ENCODE measurements at places on chromosomes 2 and 18.

DNA sequence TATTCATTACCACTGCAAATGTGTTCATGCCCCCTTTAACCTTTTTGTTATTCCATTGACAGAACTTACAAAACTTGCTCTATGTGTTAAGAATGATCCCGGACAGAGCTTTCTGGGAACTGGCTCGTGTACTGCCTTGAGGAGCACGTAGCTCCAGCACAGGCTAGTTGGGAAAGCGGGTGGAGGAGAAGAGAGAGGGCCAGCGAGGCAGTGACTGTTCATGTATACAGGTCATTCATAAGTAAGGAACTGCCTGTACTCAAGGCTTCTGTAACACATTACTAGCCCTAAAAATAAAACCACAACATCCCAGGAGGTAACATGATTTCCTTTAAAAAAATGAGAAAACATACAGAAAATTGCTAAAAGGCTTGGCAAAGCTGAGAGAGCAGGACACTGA is 109.0 kb downstream of the STK39 start:
- no peak for DNase-seq

GRCh38 chr2:58283931-58284330 is 42.8 kb upstream of the FANCL start:
- DNase-seq, result no peak

DNA sequence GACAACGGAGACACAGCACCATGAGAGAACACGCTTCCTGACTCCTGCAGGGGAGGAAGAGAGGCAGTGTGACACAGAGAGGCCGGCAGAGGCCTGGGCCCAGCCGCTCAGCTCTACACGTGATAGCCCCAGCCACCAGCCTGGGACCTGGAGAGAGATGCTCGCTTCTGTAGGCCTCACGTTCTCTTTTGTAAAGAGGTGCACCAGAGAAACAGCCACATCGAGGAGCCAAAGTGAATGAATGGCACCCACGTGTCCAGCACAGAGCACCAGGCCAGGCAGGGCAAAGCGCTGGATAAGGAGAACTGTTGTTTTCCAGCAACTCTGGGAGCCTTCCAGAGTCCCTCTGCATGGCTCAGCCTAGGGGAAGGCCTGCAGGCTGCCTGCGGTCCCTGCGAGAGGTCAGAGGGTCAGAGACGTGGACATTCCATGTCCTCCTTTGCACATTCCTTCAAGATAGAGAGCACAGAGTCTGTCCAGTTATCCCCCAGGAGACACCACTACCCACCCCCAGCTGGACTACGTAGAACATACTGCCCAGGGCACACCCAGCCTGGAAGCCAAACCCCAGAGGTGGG is 14.2 kb downstream of the LIMS2 start:
- no peak for DNase-seq

- DNase-seq, result no peak
These were observed 332.6 kb downstream of the SOX11 start for GRCh38 chr2:6024784-6025183.

DNA sequence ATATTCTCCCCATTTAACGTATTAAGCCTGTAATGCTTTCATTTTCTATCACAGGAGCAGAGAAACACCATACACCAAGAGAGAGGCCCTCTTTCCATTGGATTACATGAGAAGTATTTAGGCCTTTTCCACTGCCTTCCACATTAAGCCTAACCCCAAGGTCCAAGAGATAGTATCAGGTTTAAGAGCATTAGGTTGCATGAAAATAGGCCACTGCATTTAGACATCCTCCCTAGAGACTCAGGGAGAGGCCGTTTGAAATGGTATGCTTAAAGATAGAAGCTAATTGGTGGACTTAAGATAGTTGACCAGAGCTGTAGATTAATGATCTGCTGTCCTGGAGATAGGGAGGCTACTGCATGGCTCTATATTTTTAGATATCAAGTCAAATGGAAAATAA is 128.5 kb upstream of the PTPRM start:
- no peak for DNase-seq

GRCh38 chr18:23640052-23640451 is 22.7 kb downstream of the ANKRD29 start:
- no peak for DNase-seq

DNA sequence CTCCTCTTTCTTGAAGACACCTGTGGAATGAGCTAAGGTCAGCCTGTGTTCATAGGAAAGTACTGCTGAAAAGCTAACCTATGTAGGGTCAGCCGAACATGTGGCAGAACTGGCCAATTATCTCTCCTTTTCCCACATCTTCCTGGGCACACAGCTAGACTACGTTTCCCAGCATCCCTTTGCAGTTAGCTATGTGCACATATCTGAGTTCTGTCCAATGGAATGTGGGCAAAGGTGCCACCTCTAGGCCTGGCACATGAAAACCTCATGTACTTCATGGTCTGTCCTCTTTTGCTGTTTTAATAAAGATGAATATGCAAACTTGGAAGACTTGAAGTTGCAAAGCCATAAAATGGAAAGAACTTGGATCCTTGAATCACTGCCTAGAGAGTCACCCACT is 352.6 kb downstream of the TNS1 start:
- no peak for DNase-seq

DNA sequence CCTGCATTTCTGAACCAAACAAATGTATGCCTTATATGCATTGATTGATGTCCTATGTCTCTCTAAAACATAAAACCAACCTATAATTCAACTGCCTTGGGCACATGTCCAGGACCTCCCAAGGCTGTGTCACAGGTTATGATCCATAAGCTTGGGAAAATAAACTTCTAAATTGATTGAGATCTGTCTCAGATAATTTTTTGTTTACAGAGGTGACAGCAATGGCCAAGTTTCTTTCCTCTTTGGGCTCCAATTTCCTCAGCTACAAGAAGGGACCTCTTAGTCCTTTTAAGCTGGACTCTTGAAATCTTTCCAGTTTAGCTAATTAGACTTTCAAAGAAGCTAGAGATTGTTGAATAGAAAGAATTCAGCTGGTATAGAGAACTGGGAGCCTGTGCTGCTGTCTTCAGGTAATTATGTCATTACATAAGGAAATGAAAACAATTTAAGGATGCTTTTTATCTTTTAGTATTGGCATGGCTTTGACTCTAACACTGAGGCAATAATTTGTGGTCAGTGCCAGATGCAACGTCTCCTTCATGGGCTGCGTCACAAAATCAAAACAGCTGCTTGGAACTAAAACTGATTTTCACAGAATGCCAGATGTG is 412.1 kb upstream of the TRIB2 start:
- no peak for DNase-seq

DNA sequence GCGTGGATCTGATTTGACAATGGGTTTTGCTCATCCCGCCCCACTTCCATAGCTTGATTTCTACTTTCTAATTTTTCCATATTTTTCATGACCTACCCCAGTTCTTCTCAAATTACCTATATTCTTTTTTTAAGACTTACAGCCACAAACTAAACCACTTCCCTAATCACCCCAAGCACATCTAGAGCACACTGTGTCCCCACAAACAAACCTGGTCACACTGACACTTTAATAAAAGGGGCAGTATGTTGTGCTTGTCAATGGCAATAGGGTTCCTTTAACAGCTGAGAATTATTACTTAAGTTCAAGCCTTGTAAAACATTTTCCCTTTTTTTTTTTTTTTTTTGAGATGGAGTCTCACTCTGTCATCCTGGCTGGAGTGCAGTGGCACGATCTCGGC is 47.1 kb downstream of the MREG start:
- no peak for DNase-seq

- no peak for DNase-seq
These were observed 1223.5 kb upstream of the FAM98A start for GRCh38 chr2:34822616-34823015.

All from stimulated activated CD8-positive, alpha-beta memory T cell treated with anti-CD3 and anti-CD28 coated beads, Interleukin-15, amount 100 ng/mL, for 24 hours (primary cell).